GM19239 (cell line): ENCODE measurements at places on chromosomes 6 and 20.

DNA sequence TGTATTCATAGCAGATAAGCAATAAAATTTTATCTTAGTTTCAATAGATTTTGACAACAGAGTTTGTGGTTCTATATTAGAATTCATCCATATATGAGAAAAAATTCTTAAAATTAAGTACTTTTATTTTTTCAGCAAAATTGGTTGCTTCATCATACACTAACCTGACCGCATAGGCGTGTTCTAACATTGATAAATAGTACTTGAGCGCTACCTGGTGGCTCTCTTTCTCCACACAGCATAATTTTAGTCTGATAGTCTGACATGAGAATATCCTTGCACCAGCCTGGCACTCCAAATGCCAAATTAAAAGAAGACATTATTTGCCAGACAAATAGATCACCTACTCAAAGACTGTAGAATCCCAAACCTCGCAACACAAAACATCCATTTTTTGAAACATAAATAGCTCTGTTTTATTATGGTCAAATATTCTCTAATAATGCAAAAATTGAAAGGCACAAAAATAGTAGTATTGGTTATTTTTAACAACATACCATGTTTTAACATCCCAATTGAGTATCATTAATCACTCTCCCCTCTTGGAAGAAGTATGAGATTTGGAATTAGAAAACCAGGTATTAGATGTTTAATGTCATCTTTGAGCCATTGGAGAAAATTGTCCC is 33.0 kb upstream of the FILIP1 start:
- DNase-seq = peak; percentile 13

DNA sequence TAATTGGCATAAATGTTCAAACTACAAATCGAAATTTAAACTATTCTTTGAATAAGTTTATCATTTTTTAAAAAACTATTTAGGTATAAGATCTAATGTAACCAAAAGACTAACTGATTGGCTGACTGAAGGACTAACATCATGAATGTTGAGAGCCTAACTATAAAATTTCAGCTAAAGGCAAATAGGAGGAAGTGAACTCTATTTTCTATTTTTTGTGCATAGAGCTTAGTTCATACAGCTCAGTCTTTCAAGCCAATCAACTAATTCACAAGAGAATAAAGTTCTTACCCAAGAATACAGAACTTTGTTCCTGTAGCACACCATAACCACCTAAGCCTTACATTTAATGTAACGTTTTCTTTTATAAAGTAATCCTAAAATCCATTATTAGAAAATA is 46.3 kb upstream of the STXBP5 start:
- no peak for DNase-seq

DNA sequence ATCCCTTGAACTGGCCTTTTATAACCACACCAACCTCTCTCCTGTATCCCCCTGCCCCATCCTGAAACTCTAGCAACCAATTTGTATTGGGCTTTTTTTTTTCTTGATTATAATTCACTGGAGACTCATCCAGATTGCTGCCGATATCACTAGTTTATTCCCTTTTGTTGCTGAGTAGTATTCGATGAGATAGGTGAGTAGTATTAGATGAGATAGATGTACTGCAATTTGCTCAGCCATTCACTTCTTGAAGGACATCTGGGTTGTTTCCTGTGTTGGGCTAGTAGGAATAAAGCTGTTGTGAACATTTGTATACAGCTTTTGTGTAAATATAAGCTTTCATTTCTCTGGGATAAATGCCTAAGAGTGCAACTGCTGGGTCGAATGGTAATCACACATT is 58.2 kb downstream of the GCLC start:
- DNase-seq = no peak

GRCh38 chr20:17614812-17615644 is 45.2 kb downstream of the DSTN start:
- DNase-seq = no peak

DNA sequence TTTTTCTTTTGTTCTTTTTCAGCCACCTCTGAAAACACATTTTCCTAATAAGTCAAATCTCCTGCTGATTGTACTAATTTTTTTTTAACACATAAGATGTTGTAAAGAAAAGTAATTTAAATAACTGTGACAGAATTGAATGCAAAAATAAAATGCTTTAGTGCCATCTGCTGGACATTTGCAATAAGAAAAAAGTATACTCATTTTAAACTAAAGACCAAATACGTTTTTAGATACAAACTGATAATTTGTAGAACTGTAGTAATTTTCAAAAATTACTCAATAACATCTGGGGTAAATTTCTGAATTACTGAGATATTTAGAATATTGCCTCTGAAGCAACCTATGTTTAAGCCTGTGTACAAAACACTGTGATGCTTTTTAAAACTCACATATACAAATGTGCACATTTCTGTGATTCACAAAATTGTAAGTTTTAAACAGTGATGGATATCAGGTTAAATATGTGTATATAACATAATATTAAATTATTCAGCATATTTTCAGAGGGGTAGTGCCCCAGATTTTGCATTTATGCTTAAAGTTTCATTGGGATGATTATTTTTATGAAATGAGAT is 198.7 kb downstream of the RIMS1 start:
- DNase-seq = no peak

- no peak for DNase-seq
These were observed 25.1 kb downstream of the RNF217 start for GRCh38 chr6:124987291-124987690.

DNA sequence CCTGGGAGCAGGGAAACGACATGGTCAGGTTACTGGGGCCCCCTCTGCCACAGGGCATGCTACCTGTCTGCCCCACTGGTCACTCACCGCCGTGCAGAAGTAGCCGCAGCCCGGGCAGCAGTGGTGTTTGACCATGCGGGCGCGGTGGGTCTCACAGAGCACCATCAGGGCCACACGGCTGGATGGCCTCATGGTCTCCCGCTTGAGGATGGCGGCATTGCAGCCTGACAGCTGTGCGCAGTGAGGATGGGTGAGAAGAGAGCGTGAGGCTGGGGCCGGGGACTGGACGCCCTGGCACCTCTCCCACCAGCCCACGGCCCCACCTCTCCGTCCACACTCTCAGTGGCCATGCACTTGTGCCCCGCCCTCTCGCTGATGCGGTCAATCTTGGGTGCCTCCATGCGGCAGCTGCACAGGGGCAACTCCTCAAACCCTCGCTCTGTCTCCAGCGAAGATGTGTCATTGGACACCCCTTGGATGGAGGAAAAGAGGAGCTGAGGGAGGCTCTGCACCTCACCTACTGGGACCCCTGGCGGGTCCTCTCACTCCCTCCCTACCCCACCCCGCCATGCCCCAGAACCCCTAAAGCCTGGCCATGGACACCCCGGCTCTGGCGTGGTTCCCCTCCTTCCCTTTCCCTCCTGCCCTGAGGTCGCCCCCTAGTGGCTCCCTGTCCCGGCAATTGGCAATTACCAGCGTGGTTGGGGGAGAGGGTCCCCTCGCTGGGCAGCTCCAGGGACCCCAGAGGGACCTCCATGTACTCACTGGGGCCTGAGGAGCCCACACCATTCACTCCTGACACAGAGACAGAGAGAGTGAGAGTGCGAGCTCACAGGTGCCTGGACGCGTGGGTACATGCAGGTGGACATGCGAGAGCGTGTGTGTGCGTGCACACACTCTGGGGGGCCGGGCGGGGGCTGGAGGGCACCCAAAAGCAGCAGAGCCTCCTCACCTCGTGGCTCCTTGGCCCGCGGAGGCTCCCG is 8.9 kb downstream of the EHMT2 start:
- peak; percentile 67 for DNase-seq

DNA sequence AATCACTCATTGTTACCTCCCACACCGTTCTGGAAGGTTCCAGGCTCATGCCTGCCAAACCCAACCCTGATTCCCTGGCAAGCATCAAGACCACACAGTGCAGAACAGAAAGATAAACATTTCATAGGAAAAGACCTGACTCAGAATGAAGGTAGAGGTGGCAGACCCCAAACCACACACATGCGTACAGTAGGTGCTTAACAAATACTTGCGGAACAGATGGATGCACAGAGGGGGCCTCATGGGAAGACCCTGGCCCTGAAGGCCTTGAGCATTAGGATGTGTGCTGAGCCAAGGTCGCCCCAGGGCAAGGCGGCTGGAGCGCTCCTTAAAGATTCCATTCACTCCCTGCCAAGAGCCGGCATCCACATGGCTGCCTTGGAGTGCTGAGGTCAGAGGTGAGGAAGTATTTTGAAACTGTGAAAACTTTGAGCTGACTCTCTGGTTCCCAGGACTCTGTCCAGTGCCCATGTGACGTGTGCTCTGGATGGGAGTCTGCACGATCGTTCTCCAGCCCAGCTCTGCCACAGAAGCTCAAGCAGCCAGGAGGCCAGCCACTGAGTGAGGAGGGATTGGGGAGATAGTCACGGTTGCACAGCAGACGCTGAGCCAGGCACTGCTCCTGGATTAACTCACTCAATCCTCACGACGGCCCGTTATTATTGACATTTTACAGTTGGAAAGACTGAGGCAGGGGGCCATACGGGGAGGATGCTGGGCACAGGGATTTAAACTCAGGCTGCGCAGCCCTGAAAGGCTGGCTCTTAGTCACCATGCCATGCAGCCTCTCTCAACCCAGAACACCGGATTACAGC is 65.5 kb upstream of the AFDN start:
- no peak for DNase-seq

DNA sequence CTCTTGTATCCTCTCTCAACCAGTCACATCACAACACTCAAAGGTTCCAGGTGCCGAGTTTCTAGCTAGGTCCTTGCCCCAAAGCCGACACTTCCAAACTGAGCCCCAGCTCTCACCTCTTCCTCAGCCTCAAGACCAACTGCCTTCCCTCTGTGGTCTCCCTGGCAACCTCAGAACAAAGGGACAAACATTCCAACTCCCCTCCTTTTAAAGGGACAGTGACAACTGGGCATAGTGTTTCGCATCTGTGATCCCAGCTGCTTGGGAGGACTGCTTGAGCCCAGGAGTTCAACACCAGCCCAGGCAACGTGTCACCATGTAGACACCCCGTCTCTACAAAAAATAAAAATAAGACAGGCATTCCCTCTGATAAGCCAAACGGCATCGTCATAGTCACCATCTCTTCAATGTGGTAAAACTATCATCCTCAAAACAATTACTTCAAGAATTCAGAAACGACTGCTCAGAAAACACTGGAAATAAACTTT is 11.3 kb downstream of the DIDO1 start:
- no peak for DNase-seq

- DNase-seq = no peak
These were observed 30.8 kb downstream of the LAMA5 start for GRCh38 chr20:62336329-62336728.

DNA sequence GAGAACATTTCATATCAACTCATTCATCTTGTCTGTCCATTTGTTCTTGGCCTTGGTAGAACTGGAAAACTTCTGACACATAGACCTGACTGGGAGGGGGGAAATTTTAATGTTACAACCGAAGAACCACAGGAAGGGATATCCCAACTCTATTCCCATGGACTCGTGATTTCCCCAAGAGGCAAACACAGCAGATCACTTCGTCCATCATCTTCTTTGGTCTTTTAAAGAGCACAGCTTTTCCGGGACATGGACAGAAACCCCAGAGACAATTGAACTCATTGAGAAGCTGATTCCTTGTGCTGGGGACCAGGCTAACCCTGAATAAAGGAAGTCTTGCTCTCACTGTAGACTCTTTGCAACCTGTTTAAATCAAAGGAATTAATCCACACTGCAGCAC is 66.3 kb upstream of the TMEM170B start:
- no peak for DNase-seq

GRCh38 chr6:120279466-120280167 is 930.1 kb upstream of the MAN1A1 start:
- no peak for DNase-seq

GRCh38 chr6:129055796-129056195 is 172.9 kb downstream of the LAMA2 start:
- DNase-seq = no peak

GRCh38 chr20:58650181-58650775 is 805 bp upstream of the STX16 start:
- peak; percentile 54 for DNase-seq

- no peak for DNase-seq
These were observed 98.1 kb upstream of the COL21A1 start for GRCh38 chr6:56345376-56345995.

DNA sequence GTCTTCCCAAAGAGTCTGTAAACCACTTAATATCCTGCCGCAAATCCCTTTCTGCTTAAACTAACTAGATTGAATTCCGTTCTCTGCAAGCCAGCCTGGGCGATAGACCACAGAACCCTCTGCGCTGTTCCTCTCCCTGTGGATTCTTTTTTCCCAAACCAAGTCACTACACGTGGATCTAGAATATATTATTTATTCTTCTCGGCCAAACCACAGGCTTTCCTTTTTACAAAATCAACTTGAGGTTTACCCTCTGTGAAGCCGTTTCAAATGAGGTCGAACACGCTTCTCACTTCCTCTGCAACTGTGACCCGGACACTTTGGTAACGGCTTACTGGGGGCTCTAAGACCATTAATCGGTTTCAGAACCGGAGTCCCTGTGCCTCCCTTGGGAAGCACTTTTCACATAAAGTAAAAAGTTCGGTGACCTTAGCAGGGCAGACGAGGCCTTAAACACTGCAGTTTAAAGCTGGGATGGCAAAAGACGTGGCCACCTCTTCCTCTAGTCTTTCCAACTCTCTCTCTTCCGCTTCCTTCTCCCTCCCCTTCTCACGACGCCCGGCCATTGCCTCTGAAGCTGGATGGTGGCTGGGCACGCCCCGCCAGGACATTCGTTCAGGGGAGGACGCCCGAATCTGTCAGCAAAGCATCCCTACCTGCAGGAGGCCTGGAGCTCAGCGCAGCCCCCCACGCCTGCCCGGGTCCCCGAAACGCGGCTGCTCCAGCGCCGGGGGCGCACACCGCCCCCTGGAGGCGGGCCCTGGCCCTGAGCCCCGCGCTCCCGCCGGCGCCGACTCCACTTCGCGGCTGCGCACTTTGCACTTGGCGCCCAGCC is 55.0 kb upstream of the FOXC1 start:
- DNase-seq = peak; percentile 44

DNA sequence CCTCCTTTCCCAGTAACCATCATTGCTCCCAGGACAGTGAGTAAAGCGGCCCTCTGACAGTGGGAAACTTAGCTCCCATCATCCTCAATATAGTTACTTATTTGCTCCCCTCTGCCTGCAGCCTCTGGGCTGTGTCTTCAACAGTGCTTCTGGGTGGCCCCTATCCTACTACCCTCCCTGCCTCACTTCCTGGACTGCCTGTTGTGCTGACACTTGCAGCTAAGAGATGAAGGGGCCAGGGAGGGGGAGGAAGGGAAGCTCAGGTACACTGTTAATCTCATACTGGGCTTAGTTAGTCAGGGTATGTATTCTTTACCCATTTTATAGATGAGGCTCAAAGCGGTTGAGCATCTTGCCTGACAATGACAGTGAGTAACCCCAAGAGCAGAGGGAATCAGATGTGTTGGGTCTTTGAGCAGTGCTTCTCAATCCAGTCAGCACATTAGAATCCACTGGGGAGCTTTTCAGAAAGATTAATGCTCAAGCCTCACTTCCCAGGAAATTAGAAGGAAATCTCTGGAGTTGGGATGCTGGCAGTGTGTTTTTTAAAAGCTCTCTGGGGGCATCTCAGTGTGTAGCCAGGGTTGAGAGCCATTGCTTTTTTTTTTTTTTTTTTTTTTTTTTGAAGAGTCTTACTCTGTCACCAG is 27.1 kb upstream of the KCNK5 start:
- no peak for DNase-seq

- no peak for DNase-seq
These were observed 20.2 kb downstream of the ADGRF4 start for GRCh38 chr6:47718571-47718970.

- DNase-seq = no peak
These were observed 463.0 kb downstream of the PRKN start for GRCh38 chr6:162264581-162264980.
